ENCODE measurements at places on chromosomes 11 and 22. TPM values are rescaled to one million over a fixed set of nuclear protein-coding genes. Genes with fewer than 3 reads are reported as not detected.

P2RX6 gene
- 0.33 TPM for polyA plus RNA-seq

- H3K27ac ChIP-seq, result no peak overlapping the region
- no peak overlapping the region for H3K4me3 ChIP-seq
- no peaks in the 10 kb centered on the region for H3K27me3 ChIP-seq
- DNase-seq, result no peak
Observed at GRCh38 chr11:61353131-61354067, 8.3 kb downstream of the CYB561A3 start.

FGF19 gene
- not detected for polyA plus RNA-seq

DNA sequence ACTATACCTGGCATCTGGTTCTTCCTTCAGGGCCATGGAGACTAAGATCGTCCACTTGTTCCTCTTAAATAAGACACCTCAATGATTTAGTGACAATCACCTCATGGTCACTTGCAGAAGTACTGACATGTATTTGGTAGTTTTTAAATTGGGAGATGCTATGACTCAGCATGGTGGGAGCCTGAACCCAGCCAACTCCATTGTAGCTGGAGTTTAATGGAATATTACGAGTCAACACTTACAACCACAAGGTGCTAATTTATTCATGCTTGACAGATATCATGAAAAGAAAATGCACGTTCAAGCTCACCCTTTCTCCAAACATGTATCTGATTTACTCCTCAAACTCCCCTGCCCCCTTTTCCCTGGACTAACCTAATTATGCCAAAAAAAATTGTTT, 16.6 kb upstream of the APOL3 start:
- H3K27me3 ChIP-seq, result no peaks in the 10 kb centered on the region
- no peak for DNase-seq

GRCh38 chr11:125299061-125299615, 134.6 kb downstream of the PKNOX2 start:
- no peak overlapping the region for H3K27ac ChIP-seq
- H3K36me3 ChIP-seq, result no peaks in the 10 kb centered on the region
- no peaks in the 10 kb centered on the region for H3K4me1 ChIP-seq
- no peak for DNase-seq
- no peaks in the 10 kb centered on the region for H3K27me3 ChIP-seq

- no peaks in the 10 kb centered on the region for H3K36me3 ChIP-seq
- DNase-seq, result no peak
- H3K4me1 ChIP-seq, result no peaks in the 10 kb centered on the region
Observed at GRCh38 chr11:90438069-90438468, 215.2 kb upstream of the CHORDC1 start.

GDPD4 gene
- not detected for polyA plus RNA-seq

DNA sequence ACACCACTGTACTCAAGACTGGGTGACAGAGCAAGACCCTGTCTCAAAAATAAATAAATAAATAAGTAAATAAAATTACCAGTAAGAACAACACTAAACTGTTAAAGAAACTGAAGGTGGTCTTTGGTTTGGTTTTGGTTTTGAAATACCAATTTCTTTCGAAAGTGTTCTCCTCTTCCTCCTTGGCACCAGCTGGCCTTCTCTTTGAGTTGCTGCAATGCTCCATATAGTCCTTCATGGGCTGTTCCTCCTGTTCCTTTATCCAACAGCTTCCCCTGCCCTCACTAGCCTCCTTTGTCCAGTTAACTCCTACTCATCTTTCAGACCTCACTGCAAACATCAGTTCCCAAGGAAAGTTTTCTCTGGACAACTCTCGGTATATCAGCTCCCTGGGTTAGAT, 5.0 kb upstream of the UVRAG start:
- no peak overlapping the region for H3K27ac ChIP-seq
- H3K4me1 ChIP-seq, result peaks cover 8% of the 10 kb centered on the region

DNA sequence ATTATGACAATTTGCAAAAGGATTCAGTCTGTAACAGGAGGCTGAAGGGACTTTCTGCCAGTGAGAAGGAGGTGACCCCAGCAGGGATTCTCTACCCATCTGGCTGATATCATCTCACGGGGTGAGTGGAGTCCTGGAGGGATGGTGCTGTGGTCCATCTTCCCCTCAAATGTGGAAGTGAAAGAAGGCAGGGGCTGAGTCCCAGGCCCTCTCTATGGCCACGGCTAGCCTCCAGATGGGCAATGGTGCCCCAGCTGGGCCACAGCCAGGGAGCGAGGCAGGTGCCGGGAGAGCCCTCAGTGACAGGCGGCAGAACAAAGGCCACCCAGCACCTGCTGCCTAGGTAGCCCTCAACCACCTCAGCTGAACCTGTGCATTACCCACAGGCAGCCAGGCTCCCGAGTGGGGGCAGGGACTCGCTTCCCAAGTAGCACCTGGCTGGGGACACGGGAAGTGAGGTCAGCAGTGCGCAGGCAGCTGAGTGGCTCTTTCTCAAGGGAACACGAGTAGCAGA, 6.7 kb downstream of the NECTIN1 start:
- no peak overlapping the region for H3K4me3 ChIP-seq
- peaks cover 3% of the 10 kb centered on the region for H3K4me1 ChIP-seq
- no peak overlapping the region for H3K27ac ChIP-seq
- H3K36me3 ChIP-seq, result no peaks in the 10 kb centered on the region
- H3K27me3 ChIP-seq, result peaks cover 3% of the 10 kb centered on the region
